ENCODE measurements at places on chromosomes 1 and 21. TPM values are rescaled to one million over a fixed set of nuclear protein-coding genes. Genes with fewer than 3 reads are reported as not detected.

DNA sequence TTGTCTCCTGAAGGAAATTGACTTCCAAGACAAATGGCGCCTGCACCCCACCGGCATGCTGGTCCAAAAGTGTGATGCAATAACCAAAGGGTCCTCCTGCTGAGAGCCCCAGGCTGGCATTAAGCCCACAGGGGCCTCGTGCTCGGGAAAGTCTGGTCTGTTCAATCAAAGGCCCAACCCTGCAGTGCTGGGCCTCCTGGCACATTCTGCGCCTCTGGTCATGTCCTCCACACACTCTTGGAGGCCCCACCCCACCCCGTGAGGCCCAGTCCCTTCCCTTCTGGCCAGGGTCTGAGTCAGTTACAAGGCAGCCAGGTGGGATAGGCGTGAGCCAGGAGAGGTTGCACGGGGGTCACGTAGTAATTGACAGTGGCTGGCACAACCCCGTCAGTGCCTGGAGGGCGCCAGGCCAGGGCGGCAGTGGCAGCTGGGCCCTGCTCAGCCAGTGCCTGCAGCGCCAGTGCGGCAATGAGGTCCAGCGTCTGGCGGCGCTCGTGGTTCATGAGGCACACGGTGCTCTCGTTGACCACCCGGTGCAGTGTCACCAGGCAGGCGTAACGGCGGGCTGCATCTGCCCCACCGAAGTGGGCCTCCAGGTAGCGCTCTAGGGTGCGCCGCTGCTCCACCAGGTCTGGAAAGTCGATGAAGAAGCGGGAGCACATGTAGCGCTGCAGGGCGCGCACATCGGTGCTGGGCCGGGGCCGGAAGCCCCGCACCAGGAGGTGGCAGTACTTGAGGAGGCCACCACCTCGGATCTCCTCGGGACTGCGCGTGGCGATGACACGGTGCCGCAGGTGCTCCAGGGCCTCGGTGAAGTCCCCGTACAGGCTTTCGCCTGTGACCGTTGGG lies 6.8 kb downstream of the TENT5B start:
- no peak for DNase-seq

GRCh38 chr21:29403922-29404538 lies 105.3 kb downstream of the BACH1 start:
- DNase-seq, result no peak

DNA sequence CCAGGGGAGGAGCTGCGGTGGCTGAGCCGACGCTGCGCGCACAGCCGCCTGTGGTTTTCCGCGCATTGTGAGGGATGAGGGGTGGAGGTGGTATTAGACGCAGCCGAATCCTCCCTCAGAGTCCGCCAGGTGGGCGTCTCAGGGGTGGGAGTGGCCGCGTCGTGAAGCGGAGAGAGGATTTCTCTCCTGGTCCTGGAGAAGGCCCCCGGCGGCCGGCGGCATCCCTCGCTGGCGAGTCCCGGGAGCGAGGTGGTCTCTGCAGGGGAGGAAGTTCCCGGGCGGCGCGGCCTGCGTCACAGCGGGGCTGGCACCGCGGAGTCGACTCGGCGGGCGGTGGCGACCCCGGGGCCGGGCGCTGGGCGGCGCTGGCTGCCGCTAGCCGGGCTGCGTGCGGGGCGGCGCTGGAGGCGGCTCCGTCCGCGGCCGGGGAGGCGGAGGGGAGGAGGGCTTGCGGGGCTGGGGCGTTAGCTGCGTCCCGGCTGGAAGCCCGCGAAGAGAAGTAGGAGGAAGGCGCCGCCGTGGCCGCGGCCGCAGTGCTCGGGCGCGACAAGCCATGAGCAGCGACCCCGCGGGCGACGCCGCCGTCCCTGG lies at the start of gene LRRC8C:
TSS of gene LRRC8C (plus strand) at position 464 of the 591 bp plus-strand sequence. CDS start 53,354 bp downstream, outside the sequence.
- peak; percentile 71 for DNase-seq

- DNase-seq, result no peak
Observed at GRCh38 chr1:56434740-56435139, 144.6 kb downstream of the PLPP3 start.

DNA sequence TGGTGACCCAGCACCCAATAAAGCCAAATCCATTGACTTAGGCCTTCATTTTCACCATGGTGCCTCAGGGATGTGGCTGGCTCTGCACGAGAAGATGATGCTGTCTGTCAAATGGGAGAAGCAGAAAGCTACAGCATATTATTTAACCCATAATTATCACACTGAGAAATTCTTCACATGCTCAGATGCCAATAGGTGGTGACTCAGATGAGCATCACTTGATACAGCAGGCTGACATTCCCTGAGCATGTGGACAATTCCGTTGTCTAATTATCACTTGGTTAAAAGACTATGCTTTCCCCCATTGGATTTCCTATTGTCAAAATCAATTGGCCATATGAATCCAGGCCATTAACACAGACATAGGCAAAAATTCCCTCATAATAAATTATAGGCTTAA lies 44.0 kb upstream of the HSD3B1 start:
- DNase-seq, result no peak

GRCh38 chr1:222973561-222973960 lies 158.7 kb downstream of the DISP1 start:
- no peak for DNase-seq

Gene L1TD1
- total RNA-seq, result not detected

Gene NMNAT2
- 0.56 TPM for total RNA-seq

DNA sequence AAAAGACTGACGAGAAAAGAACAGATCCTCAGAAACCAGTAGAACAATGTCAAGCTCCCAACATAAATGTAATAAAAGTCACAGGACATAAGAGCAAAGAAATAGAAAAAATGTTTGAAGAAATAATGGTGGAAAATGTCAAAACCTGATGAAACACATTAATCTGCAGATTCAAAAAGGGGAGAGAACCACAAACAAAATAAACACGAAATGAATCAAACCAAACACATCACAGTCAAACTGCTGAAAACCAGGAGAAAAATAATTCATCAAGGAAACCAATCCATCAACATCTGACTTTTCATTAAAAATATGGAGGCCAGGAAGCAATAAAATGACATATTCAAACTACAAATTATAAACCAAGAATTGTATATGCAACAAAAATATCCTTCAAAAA lies 31.9 kb downstream of the TRIM33 start:
- no peak for DNase-seq

DNA sequence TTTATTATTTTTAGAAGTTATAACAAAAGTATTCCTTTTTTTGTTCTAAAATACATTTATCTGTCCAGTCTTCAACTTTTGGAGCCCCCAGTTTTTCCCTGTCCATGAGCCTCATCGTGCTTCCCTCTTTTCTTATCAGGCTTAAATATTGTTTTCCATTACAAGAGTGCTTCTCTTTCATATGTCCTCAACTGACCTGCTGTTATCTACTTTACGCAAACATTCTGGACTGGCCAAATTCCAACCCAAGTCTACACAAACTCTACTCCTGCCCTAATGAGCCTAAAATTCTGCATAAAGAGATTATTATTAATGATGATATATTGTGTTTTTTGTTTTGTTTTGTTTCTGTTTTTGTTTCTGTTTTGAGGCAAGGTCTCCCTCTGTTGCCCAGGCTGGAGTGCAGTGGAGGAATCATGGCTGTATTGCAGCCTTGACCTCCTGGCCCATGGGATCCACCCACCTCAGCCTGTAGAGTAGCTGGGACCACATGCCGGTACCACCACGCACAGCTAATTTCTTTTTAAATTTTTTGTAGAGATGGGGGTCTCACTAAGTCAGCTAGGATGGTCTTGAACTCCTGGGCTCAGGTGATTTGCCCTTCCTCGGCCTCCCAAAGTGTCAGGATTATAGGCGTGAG lies 318.8 kb upstream of the NEGR1 start:
- DNase-seq, result no peak

DNA sequence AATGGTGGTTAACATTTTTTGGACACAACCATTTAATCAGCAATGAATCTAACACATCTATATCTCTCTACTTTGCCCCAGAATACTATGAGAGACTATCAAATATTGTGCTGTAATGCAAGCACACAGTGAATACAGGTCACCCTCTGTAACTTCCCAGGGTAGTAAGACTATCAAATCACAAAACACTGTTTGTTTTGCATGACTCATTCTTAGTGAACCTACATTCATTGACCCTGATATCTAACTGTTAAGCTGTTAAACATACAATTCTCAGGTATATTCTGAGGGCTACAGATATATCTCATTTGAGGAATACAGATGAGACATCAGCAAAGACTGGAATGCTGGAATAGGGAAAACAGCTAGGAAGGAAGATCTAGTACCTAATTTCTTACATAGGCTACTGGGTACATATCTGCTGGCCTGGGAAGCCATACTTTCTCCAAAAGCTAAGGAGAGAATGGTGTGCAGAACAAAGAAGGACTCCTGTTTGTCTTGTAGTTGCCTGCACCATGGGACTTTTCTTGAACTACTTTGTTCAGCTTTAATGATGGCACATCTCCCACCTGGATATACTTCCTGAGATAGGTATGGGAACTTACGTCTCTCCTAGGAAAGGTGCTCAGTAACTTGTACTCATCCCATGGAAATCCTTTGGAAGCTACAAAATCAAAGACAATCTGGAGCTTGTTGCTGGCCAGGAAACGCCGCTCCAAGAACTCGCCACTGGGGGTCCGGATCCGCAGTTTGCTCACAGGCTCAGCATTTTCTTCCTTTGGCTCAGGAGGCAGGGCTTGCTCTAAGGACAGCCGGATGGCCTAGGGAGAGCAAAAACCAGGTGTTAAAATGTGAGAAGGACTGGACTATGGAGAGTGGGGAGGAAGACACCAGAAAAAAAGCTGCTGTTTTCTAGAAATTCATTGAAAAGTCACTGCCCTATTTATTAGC lies 51.9 kb upstream of the DMRTA2 start:
- peak; percentile 49 for DNase-seq

DNA sequence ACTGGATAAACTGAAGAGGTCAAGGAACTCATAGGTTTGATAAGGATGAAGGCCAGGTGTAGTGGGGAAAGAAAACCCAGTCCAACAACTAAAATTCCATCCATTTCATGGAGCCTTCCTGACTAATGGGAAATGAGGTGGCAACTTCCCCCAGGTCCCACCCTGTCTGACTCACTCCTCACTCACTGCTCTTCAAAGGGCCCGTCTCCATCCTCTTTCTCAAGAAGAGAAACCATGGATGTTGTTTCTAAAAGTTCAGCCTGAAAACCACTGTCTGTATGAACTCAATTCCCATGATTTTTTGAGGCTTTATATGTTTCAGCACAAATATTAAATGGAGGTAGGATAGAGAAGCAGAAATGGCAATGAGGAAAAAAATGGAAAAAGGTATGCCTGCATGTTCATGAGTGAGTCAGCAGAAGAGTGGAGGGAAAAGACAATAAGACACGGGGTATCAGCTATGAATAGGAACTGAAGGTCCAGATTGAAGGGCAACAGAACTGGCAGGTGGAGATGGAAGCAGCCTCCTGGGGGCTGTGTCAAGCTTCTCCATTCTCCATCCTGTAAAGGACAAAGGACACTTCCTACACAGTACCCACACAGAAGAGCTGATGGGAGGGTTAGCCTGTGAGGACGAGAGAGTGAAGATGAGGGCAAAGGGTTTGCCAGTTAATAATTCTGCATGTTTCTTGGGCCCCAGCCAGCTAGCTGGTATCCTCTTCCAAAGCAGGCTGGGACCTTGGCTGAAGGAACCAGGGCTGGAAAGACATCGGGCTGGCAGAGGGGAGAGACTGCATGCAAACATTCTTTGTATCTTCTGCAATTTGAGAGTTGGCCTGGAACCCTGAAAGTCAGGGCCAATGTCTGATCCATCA lies 5.5 kb upstream of the ELOVL1 start:
- peak; percentile 88 for DNase-seq

- DNase-seq, result no peak
Observed at GRCh38 chr21:23292292-23292691, 2294.1 kb downstream of the NCAM2 start.
